ENCODE measurements at places on chromosomes 7 and 10.

GRCh38 chr7:117791877-117792780 lies 81.1 kb downstream of the CTTNBP2 start:
- DNase-seq, result peak; percentile 37

DNA sequence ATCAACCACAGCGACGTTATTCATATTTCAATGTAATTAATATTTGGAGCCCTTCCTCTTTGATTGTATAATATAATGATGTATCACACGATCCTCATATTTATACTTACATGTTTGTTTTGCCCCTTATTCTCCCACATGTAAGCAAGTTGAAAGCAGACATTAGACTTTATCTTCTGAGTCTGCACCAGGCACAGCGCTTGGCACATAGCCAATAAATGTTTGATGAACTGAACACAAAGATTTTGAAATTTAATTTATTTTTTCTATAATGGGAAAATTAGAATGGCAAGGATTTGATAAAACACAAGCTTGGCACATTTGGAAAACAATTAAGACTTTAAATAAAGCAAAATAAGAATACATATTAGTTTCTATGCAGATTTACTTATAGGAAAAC lies 31.6 kb downstream of the ZFAND4 start:
- DNase-seq, result no peak

DNA sequence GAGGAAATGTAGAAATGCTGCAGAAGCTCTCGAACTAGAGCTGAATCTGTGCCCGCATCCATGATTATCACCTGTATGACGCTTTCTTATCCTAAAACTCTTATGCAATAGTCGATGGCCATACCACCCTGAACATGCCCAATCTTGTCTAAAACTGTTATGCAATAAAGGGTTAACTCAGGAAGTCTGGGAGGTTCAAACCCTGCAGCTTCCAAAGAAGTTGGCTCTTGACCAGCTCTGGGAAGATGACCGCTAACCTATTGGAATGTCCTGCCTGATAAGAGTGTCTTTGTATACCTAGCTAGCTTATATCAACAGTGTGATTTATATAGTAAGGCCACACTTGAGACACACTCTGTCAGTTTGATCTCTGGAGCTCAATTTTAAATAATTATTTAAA lies 3.4 kb upstream of the C10orf88 start:
- DNase-seq, result no peak

- no peak for DNase-seq
Measured at GRCh38 chr10:60420991-60421894, 31.6 kb upstream of the ANK3 start.

DNA sequence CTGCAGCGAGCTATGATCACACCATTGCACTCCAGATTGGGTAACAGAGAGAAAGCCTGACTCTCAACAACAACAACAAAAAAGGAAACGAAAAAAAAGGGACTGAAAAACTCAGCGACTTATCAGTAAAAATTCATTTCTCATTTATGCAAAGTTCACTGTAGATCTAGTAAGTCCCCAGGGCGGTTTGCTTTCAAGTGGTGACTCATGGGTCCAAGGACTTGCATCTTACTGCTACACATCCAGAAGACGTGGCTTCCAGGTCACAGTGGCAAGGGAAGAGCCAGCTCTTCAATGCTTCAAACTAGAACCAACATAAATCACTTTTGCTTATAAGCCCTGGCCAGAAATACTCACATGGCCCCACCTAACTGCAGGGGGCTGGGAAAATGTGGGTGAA lies 178.3 kb upstream of the AUTS2 start:
- DNase-seq, result no peak

- DNase-seq, result no peak
Measured at GRCh38 chr7:50212666-50213621, 91.6 kb upstream of the IKZF1 start.

GRCh38 chr10:133347710-133348517 lies 741 bp downstream of the PRAP1 start:
- no peak for DNase-seq

DNA sequence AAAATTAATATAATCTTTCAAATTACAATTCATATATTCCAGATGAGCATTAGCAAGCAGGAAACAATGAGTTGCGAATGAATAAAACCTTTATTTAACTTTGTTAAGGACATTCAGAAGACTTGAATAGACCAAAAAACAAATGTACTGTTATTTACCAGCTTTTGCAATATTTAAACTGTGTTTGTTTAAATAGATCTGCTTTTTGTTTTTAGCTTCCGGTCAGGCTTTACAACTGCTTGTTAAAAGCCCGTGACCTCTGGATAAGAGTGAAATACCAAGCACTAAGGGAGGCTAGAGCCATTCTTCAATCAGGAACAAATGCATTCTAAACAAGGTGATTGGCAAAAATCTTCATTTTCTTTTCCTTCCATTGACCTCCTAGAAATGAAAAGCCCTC lies 184.9 kb upstream of the GNAI1 start:
- no peak for DNase-seq

GRCh38 chr10:47357131-47357582 lies 9.0 kb downstream of the RBP3 start:
- no peak for DNase-seq

DNA sequence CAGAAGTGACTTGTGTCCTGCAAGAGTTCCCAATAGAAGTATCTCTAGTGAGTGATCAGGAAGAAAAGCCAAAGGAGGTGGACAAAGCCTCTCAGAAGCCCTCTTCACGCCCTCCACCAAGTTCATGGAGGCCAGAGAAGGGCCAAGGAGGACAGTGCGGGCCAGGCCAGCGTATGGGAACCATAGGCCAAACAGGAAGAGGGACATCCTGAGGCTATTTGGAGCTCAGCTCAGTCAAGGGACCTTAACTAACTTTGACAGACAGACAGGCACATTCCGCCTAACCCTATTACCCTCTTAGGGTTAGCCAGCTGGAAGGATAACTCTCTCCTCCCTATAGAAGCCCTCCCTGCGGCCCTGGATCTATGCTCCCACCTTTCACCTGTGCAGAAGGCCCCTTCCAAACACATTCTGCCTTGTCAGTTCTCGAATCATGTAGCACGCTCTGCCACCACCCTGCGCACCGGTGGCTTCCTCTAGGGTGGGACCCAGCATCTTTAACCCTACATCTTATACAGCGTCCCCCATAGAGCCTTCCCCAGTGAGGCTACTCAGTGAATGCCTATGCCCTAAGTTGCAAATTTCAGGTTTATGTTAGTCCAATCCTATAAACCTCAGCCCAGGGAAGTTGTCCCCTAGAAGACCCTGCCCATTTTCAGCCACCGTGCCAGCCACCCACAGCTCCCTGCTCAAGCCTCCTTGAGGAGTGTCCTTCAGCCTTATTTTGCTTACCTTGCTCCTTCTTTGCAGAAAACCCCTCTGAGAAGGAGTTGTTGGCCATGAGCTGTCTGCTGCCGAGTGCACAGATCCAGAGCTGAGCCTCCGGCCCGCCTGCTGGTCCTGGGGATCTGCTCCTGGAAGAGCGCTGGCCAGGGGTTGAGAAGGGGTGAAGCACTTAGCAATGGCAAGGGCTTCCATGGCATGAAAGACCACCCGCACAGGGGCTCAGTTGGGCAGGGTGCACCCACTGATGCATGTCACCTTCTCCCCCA lies 36.9 kb downstream of the FRMPD2 start:
- DNase-seq, result no peak

DNA sequence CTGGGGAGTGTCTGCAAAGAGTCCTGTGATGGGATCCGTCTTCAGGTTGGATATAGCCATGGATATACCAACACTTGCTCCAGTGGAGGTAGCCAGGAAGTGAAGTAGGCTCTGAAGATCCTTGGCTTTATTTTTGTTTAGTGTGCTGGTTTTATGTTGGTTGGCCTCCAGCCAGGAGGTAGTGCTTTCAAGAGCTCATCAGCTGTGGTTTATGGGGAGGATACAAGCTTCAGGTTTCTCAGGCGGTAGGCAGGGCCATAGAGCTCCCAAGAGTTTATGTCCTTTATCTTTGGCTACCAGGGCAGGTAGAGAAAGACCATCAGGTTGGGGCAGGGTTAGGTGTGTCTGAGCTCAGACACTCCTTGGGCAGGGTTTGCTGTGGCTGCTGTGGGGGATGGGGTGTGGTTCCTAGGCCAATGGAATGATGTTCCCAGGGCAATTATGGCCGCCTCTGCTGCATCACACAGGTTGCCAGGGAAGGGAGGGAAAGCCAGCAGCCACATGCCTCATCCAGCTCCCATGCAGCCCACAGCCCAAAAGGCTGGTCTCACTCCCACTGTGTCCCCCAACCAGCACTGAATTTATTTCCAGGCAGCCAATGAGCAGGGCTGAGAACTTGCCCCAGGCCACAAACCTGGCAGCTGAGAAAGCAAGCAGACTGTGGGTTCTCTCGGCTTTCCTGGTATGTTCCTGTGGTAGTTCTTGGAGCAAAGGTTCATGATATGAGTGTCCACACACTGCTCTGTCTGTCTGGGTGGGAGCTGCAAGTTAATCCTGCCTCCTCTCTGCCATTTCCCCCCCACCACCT lies 67.0 kb upstream of the PRLHR start:
- no peak for DNase-seq

DNA sequence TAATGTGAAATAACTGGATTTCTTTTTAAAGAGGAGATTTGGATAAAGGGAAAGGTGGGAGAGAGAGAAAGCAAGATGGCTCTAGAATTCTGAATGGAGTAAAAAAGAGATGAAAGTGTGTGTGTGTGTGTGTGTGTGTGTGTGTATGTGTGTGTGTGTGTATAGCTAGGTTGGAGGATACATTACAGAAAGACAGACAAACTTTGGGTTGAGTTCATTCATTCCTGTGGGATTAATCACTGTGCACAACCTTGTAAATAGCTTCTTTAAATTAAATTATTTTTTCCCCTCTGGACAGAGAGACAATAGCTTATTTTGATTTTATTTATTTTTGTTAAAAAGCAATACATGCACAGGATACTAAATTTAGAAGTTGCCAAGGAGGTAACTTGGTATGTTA lies 7.5 kb downstream of the ASB4 start:
- no peak for DNase-seq

DNA sequence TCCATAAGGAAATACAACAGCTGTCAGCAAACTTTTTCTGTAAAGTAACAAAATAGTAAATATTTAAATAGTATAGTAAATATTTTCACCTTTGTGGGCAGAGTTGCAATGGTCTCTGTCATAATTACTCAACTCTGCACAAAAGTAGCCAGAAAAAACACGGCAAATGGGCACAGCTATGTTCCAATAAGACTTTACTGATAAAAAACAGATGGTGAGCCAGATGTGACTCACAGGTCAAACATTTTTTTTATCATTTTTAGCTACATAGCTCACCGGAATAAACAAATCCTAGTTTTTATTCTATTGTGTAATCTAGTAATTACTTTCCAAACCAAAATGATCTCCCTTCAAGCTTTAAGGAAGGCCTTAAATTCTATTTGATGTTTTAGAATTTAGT lies 55.3 kb downstream of the NCAPG2 start:
- DNase-seq, result no peak

DNA sequence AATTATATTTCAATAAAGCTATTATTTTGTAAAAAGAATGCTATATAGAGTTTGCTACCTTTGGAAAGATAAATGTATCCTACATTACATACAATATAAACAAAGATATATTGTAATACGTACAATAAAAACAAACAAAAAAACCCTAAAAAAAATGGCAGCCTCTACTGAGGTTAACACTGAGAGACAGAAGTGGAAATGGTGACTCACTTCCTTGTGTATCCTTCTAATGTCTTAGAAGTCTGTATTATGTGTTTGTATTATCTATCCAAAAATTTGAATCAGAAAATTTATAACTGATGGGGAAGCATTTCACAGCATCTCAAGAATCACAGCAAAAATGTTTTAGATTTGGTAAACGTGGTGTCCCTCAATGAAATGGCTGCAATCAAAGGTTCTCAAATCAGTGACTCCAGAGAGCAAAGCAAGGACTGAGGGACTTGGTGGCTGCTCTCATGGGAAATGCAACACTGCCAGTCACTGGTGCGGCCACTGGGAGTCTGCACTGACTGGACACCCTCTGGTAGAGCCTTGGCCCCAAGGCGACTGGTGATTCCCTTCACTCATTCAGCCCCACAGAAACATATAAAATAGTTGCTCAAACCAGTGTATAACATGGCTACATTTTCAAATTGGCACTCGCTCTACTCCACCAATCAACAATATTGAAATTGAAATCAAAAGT lies 53.8 kb downstream of the PANK1 start:
- no peak for DNase-seq
